ENCODE measurements at places on chromosomes 5 and 9. TPM values are rescaled to one million over a fixed set of nuclear protein-coding genes. Genes with fewer than 3 reads are reported as not detected.

The NR2F1 gene
- total RNA-seq = not detected

The CDX1 gene
- not detected for total RNA-seq

The SLC1A3 gene
- not detected for total RNA-seq

The BRD9 gene
- 64.7 TPM for total RNA-seq

The PCDHB11 gene
- not detected for total RNA-seq

The MEIKIN gene
- total RNA-seq = not detected

The KLF9 gene
- total RNA-seq = 12.0 TPM

The SEMA4D gene
- total RNA-seq = 408 TPM

The TMOD1 gene
- total RNA-seq = 1.0 TPM

The FST gene
- total RNA-seq = 0.47 TPM

The ITK gene
- total RNA-seq = 209 TPM

The COL5A1 gene
- 0.09 TPM for total RNA-seq

The PCDHA4 gene
- not detected for total RNA-seq

The ADAMTS12 gene
- total RNA-seq = not detected

The RAPGEF1 gene
- 187 TPM for total RNA-seq

The EMB gene
- 161 TPM for total RNA-seq

The SPATA31A3 gene
- total RNA-seq = not detected

The THBS4 gene
- 3.6 TPM for total RNA-seq

The NRARP gene
- total RNA-seq = 1.6 TPM

The LURAP1L gene
- total RNA-seq = not detected

The STKLD1 gene
- total RNA-seq = 0.20 TPM

The GPR151 gene
- total RNA-seq = not detected

The IL17B gene
- not detected for total RNA-seq

The BTNL9 gene
- not detected for total RNA-seq

The GPX3 gene
- not detected for total RNA-seq

The BTNL8 gene
- not detected for total RNA-seq

The WWC1 gene
- 0.30 TPM for total RNA-seq

The KIF4B gene
- 0.09 TPM for total RNA-seq

The MCC gene
- total RNA-seq = 7.5 TPM

The RGS14 gene
- 52.3 TPM for total RNA-seq

The IL9 gene
- total RNA-seq = not detected

The NAIP gene
- 3.6 TPM for total RNA-seq

The MTX3 gene
- total RNA-seq = 39.8 TPM

The ZFP37 gene
- total RNA-seq = 1.1 TPM

The GMCL2 gene
- not detected for total RNA-seq

The AGXT2 gene
- total RNA-seq = not detected

The LCNL1 gene
- 0.09 TPM for total RNA-seq

The NME5 gene
- total RNA-seq = not detected

The GPR150 gene
- 0.28 TPM for total RNA-seq

The PRSS3 gene
- not detected for total RNA-seq

The ZBTB5 gene
- total RNA-seq = 9.7 TPM

The SH2D3C gene
- total RNA-seq = 87.8 TPM

The CCL28 gene
- total RNA-seq = 10.0 TPM

The OBP2B gene
- not detected for total RNA-seq

The MARCOL gene
- not detected for total RNA-seq

The POC5 gene
- total RNA-seq = 19.0 TPM

The NR5A1 gene
- not detected for total RNA-seq

The PRRT1B gene
- not detected for total RNA-seq

The RNF180 gene
- not detected for total RNA-seq

The DMRTA1 gene
- total RNA-seq = not detected

The HMCN2 gene
- not detected for total RNA-seq

The DPM2 gene
- 51.4 TPM for total RNA-seq

The PCDHGB5 gene
- total RNA-seq = not detected

The TAF11L5 gene
- not detected for total RNA-seq

The SLC25A2 gene
- 0.56 TPM for total RNA-seq

The TPRN gene
- 13.3 TPM for total RNA-seq
